ENCODE measurements at places on chromosomes 16 and 17.

DNA sequence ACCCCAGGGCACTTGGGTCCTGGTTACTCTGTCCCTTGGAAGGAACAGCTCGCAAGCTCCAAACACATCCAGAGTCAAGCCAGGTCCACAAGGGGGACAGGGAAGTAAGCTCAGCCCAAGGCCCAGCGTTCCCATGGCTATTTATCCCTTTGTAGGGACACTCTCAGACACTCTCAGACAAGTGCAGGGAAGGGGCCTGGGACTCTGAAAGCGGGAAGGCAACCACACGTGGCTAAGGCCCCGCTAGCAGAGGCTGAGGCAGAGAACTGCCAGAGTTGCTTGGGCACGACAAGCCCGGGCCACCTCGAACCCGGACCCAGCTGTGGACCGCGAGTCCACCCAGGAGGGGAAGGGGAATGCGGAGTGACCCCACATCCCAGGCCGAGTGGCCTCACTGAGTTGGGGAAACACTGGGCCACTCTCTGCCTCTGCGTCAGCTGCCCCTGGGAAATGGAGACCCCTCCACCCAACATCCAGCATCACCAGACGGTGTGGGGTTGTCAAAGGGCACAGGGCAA is 10.2 kb downstream of the NPTX1 start:
- DNase-seq: no peak

- no peak for DNase-seq
Measured at GRCh38 chr16:35570946-35571345, 2111.5 kb downstream of the TP53TG3F start.

DNA sequence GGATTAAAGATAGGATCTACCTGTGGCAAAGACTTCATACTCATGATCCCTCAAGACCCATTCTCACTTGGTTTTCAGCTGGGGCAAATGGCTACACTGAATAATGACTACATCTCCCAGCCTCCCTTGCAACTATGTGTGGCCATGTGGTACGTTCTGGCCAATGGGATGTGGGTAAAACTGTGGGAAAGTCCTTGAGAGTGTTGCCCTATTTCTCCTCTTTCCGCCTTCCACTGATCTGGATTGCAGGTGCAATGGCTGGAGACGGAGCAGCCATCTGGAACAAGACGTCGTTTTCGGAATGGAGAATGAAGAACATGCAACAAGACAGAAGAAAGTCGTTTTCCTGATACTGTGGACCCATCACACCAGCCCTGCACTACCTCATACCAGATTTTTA is 48.5 kb downstream of the HAPSTR1 start:
- DNase-seq: no peak

DNA sequence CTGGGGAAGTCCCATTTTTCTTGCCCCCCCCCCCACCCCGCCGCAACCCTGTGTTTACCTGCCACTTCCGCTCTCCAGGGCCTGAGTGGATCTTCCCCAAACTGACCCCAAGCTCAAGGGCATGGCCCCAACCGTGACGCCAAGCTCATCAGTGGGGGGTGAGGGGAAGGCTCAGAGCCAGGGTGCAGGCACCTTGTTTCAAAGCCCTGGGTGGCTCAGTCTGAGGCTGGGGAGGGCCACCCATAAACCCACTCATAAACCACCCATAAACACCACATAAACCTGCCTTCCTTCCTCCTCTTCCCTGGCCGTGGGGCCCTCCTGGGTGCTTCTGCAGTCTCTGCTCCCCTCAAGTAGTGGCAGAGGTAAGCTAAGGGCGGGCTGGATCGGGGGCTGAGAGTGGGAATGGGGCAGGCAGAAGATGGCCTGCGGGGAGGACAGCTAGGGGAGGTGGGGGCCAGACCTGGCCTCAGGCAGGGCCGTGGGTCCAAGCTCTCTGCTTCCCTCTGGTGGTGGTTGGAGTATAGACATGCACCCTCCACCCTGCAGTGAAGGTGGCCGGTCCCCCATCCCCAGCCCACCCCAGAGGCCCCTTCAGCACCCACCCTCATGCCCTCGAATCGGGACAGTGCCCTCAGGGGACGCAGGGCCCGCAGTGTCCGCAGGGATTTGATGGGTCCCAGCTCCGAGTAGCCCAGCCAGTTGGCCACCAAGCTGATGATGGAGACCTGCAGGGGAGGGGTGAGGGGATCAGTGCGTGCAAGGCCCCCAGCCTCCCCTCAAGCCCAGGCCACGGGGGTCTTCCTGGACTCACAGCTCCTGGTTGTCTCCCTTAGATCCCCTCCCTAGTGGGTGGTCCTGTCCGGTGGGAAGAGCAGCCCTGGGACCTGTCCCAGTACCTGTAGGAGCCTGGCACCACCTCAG is 14.6 kb upstream of the CD79B start:
- no peak for DNase-seq

DNA sequence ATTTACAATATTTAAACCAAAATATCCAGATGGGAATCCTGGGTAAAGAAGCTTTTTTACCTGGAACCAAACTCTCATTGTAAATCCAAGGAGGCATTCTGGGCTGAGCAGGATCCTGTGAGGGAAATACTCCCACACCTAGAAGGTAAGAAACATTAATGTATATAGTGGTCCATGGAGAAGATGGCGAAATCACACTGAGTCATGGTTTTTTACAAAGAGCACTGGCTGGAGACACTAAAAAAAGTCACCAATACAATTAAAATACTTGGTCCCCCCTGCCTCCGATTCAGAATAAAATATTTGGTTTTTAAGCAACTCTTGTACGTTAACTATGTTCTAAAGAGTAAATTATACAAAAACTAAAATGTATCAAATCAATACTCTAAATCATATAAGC is 32.9 kb downstream of the SYNRG start:
- DNase-seq: no peak

DNA sequence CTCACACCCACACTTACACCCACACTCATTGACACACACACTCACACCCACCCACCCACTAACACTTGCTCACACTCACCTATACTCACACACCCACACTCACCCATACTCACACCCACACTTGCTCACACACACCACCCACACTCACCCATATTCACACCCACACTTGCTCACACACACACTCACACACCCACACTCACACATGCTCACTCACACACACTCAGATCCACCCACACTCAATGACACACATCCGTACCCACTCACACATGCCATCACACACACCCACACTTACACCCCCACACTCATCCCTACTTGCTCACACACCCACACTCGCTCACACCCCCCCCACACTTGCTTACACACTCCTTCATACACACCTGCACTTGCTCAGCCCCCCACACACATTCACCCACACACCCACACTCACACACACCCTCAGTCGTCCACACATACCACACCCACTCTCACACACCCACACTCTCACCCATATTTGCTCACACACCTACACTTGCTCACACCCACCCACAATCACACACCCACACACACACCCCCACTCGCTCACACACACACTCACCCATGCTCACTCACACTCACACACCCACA is 321.1 kb upstream of the N4BP1 start:
- DNase-seq: no peak

DNA sequence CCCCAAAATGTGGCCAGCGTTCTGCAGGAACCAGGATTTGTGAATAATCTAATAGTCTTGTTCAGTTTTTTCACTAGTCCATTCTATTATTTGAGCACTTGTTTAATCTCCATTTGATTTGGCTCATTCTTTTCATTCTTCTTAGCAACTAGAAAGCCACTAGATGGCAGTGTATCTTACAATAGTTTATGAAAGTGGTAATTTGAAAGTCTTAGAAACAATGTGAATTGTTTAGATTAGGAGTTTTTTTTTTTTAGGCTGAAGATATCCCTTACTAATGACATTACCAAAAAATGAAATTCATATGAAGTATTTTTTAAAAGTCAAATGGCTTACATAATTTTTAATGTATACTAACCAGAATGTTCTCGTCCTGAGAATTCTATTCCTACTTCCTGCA is 6.7 kb downstream of the ERI2 start:
- no peak for DNase-seq

DNA sequence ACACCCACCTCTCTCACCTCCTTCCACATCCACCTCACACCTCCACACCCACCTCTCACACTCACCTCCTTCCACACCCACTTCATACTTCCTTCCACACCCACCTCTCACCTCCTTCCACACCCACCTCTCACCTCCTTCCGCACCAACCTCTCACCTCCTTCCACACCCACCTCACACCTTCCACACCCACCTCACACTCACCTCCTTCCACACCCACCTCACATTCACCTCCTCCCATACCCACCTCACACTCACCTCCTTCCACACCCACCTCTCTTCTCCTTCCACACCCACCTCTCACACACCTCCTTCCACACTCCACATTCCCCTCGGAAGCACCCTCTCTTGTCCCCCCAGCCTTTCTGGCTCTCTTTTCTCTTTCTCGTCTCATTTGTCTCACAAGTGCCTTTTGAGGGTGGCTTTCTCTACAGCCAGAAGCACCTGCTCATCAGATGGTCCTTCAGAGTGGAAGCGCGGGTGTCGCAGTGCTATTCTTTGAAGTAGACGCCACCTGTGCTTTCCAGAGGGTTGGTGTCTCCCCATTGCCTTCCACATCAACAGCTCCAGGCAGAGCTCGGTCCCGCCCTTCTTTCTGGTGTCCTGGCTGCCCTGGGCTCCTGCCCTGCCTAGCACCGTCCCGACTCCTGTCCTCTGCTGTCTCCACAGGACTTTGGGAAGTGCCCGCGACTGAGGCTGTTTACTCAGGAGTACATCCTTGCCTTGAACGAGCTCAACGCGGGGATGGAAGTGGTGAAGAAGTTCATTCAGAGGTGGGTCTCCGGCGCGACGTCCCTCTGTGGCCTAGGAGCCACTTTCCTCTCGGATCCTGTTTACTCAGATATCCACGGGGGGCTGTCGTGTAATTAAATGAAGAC is 109.4 kb upstream of the PLCG2 start:
- no peak for DNase-seq

GRCh38 chr16:64865069-64865696 is 256.7 kb downstream of the CDH11 start:
- DNase-seq: no peak

GRCh38 chr17:56119191-56119590 is 34.1 kb upstream of the ANKFN1 start:
- no peak for DNase-seq

DNA sequence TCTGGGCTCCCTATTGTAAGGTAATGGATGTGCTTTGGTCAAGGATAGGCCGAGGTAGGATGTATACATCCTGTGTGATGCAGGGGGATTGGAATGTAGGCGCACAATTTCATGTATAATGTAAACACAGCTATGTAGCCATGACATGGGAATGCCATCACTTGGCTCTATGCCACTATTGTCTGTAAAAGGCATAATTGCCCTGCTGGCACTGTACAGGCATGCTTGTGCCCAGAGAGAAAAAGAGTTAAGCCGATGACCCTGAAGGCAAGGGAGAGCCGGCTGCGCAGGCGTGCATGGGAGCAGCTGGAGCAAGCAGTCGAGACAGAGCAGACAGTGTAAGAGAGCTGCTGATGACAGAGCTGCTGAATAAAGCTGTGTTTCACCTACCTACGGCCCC is 212.5 kb upstream of the CPHXL start:
- no peak for DNase-seq

GRCh38 chr17:332023-332422 is 20.6 kb downstream of the RPH3AL start:
- DNase-seq: no peak

DNA sequence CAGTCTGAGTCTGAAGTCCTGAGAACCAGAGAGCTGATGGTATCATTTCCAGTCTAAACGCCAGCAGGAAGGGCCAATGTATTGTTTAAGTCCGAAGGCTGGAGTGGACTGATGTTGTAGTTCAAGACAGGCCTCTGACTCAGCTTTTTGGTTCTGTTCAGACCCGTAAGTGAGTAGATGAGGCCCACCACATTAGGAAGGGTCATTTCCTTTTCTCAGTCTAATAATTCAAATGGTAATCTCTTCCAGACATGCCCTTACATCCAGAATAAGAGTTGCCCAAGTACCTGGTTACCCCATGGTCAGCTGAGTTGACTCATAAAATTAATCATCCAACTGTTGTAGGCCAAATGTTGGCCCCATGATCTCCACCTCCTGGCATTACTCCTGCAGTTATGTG is 442.6 kb upstream of the HSBP1 start:
- no peak for DNase-seq

DNA sequence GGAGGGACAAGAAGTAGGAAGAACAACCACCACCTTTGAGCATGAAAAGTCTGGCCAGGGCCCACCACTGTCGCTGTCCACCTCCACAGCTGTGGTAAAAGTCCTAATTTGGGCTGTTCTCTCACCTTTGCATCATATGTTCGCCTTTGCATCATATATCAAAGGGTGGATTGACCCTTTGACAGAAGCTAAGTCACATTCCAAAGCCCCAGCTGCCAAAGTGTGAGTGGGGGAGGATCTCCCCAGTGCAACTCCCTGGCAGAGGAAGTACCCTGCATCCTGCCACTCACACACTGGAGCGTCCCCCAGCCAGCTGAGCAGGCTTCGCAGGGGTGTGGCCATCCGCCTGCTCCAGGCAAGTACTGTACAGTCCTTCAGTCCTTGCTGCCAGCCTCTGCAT is 12.7 kb upstream of the SPECC1 start:
- no peak for DNase-seq

- no peak for DNase-seq
Measured at GRCh38 chr16:75188832-75189477, 18.0 kb downstream of the CTRB2 start.

DNA sequence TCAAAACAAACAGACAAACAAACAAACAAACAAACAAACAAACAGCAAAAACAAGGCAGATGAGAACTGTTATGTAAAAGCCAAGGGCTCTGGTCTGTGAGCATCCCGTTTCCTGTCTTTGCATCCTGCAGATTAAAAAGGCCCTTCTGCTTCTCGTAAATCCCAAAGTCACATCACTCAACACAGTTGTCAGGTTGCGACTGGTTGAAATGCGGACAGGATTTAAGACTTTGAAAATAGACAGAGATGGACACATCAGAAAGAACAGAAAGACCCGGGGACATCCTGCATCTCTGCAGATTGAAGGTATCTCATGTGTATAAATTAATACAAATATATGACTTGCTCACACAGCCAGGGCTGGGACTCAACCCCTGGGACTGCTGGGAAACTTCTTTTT is 18.2 kb upstream of the TMC7 start:
- DNase-seq: no peak

GRCh38 chr16:3281222-3281820 is 2.0 kb upstream of the ZNF263 start:
- DNase-seq: no peak

- DNase-seq: no peak
Measured at GRCh38 chr17:13736916-13737315, 135.2 kb upstream of the HS3ST3A1 start.

DNA sequence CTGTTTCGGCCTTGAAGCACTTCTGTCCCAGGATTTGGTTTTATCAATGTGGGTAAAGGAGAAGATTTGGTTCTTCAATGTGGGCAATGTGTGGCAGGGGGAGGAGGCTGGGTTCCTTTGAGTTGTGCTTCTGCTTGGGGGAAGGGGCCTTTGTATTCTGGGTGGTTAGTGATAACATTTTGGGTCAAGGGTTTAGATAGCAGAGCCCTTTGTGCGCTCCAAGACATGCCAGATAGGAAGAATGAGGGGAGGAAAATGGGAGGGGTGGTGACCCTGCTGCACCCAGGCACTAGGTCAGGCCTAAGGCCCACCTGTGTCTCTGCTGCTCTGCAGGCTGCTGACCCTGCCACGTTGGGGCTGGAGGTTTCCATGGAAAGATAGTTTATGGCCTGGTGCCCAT is 40.0 kb upstream of the CDC42EP4 start:
- DNase-seq: no peak

GRCh38 chr16:47431960-47432359 is 28.9 kb downstream of the ITFG1 start:
- no peak for DNase-seq
